ENCODE measurements at places on chromosomes 2 and 18.
A peak's percentile ranks its signal among the peaks of the same experiment; 100 is the strongest.

- DNase-seq, result no peak
Measured at GRCh38 chr2:112757265-112757664, 7.1 kb downstream of the CKAP2L start.

GRCh38 chr2:8573234-8573941, 108.5 kb upstream of the ID2 start:
- peak; percentile 89 for DNase-seq

GRCh38 chr2:214781226-214781625, 28.3 kb downstream of the BARD1 start:
- DNase-seq, result no peak

- no peak for DNase-seq
Measured at GRCh38 chr18:2939317-2939716, 73.6 kb downstream of the LPIN2 start.

DNA sequence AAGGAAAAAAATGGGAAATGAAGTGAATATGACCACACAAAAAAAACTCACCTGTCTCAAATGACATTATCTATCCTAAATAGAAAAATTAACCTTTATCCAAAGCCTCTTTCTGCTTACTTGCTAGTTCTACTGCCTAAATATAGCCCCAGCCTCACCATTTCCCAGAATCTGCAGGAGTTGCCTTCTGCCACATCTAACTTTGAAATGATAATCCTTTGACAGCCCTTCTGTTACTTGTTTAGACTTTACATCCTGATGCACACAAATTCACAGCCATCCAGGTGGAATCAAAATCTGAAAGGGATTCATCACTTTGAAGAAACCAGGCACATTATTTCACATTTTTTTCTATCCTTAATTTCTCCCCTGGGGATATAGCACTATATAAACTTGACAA, 1356.2 kb upstream of the NXPH2 start:
- DNase-seq, result no peak

- DNase-seq, result peak; percentile 30
Measured at GRCh38 chr2:8761529-8762164, 75.8 kb downstream of the KIDINS220 start.

GRCh38 chr2:3305952-3306351, 71.7 kb downstream of the EIPR1 start:
- no peak for DNase-seq

- no peak for DNase-seq
Measured at GRCh38 chr18:49230326-49230725, 230.1 kb downstream of the DYM start.

- DNase-seq, result no peak
Measured at GRCh38 chr2:26573241-26573925, 67.8 kb downstream of the CIB4 start.

GRCh38 chr2:120771781-120772208, 36.1 kb downstream of the GLI2 start:
- no peak for DNase-seq

- DNase-seq, result no peak
Measured at GRCh38 chr2:38598991-38599295, 3.8 kb downstream of the HNRNPLL start.

DNA sequence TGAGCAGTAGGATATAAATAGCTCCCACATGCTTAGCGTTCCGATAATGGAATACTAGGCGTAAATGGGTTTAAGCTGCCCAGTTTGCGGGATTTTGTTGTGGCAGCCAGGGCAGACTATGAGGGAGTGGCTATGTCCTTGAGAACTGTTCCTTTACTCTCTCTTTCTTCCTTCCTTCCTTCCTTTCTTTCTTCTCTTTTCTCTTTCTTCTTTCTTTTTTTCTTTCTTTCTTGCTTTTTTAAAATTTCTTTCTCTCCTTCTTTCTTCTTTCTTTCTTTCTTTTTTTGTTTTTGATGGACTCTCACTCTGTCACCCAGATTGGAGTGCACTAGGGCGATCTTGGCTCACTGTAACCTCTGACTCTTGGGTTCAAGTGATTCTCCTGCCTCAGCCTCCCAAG, 9.1 kb upstream of the PRELID3A start:
- DNase-seq, result no peak

GRCh38 chr2:101476605-101477208, 1.8 kb upstream of the RFX8 start:
- no peak for DNase-seq

DNA sequence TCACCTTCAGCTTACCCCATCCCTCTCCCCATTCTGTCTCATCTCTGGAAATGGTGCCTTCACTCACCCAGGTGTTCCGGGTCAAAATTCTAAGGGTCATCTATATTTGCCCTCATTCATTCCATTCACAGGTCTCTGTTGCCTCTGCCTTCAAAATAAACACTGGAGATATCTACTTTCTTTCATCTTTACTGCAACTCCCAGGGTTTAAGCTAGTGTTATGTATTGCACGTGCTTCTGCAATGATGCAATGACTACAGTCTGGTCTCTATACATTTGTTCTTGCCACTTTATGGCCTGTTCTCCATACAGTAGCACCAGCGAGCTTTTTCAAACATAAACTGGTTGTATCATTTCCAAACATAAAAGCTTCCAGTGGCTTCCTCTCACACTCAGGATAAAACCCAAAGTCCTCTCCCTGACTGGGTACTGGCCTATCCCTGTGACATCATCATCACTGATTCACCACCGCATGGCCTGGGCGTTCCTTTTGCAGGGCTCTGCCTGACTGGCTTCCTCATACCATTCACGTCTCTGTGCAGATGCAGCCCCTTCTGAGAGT, 14.3 kb downstream of the DSG2 start:
- no peak for DNase-seq

DNA sequence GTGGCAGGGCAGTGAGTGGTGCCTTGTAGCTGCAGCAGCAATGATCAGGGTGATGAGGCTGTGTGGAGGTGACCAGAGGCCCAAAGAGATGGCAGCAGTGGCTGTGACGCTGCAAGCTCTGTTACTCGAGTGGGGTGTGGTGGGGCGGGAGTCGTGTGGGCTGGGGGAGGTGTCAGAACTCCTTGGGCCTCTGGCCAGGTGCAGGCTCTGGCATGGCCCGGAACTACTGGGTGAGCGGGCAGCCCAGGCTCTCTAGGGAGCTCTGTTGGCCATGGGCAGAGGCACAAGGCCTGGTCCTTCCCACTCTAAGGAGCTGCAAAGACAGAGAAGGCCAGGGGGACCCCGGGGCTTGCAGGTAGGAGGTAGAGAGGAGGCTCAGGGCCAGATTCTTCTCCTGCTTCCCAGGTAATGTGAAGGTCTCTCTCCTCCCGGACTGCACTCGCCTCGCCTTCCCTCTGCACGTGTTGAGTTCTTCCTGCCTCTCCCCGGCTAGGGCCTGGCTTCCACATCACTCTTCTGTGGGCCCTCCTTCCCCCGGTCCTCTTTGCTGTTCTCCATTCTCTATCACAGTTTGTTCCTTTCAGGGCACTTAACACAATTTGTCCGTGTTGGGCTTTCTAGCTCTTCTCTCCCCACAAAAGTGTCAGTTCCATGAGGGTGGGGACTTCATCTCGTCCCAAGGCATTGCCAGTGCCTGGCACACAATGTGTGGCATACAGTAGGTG, 114.8 kb downstream of the MCFD2 start:
- DNase-seq, result no peak

DNA sequence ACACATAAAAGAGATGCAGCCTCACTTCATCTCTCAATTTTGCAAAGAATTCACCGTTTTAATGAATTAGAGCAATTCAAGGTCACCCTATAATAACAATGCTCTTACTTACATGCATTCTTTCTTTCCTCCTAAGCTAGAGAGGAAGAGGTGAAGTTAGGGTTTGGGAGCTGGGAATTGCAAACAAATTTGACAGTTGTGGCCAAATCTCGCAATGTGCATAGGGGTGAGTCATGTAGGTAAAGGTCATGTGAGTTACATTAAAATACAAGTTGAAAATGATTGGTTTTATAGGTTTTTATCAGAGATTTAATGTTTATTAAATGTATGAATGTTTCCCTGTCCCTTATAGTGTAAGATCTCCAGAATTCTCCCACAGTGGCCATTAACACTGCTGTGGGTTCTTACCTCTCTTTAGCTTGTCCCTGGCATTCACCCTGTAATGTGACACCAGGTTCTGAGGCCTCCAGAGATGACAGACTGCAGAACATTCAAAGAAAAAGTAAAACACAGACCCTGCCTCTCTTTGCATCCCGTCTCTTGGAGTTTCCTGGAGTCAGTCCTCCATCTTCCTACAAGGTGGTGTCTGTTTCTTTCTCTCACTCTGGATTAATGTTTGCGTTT, 53.7 kb upstream of the LGALSL start:
- DNase-seq, result no peak

GRCh38 chr18:62678847-62679485, 36.4 kb upstream of the PHLPP1 start:
- DNase-seq, result no peak

DNA sequence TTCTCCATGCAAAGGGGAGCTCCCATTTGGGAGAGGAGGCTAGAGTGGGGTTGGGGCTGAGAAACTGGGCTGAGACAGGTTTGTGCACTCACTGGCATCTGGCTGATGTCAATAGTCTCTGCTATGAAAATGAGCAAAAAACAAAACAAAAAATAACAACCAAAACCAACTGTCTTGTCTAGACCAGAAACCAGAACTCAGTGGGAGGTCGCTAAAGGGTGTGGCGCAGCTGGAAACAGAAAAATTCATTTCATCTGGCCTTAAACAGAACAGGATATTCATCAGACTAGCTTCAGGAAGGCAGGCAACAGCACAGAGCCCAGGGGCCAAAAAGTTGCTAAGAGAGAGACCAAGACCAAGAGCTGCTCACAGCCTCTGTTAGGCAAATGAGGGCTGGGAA, 126.1 kb downstream of the THNSL2 start:
- no peak for DNase-seq

Data from NCI-H774 (cell line).